ENCODE measurements at places on chromosomes 7 and 10.

GRCh38 chr10:46033602-46034011 lies 3.2 kb upstream of the NCOA4 start:
- DNase-seq = peak; percentile 41

DNA sequence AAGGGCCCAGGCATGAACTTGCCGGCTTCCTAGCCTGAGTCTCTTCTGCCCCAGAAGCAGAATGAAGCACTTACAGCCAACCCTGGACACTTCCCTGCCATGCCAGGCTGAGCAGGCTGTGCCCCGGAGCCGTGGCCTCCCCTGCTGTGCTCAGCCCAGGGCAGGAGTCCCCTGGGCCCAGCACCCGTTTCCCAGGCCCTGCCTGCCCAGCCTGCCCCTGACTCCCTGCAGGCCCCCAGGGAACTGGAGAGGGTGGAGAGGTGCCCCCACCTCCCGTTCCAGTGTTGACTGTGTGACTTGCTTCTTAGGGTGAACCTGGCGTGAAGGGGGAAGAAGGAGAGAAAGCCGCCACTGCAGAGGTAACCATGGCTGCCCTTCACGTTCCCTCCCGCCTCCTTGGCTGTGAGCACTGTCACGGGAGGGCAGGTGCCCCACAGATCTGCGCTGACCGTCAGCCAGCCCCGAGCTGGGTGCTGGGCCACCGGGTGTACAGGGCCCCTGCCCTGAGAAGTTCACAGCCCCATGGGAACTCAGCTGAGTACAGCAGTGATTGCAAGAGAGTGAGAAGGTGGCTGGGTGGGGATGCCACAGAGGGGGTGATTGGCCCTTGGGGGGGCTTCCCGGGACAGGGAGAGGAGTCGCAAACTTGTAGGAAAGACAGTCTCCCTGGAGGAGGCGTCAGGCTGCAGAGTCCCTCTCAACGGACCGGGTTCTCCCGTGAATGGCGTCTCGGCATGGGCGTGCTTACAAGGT lies 75.9 kb downstream of the MYL10 start:
- DNase-seq = no peak

- no peak for DNase-seq
Measured at GRCh38 chr7:133489906-133490305, 237.0 kb downstream of the EXOC4 start.

- no peak for DNase-seq
Measured at GRCh38 chr10:79242620-79243152, 104.6 kb upstream of the PPIF start.

DNA sequence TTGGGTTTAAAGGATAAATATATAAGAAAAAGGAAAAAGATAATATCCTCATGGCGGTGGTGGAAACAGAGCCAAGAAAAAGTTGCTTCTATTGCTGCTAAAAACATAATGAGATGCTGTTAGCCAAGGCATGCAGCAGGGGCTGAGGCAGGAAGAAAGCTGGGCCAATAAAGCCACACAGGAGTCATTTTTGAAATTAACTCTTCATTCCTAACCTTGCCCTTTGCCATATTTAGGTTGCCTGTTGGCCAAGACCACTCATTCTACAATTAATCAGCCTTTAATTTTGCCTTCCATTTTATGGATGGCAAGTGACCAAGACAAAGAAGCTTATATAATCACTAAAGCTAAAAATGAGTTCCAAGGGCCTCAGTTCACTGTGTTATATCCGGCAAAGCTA lies 58.2 kb downstream of the ARMH3 start:
- no peak for DNase-seq

GRCh38 chr10:50410066-50410811 lies 158.9 kb upstream of the ASAH2 start:
- DNase-seq = peak; percentile 10

Data from SW480 (cell line).